ENCODE measurements at places on chromosomes 11 and 22. TPM values are rescaled to one million over a fixed set of nuclear protein-coding genes. Genes with fewer than 3 reads are reported as not detected.

SULT4A1 gene
- polyA plus RNA-seq, result 2.5 TPM

SPON1 gene
- 18.9 TPM for polyA plus RNA-seq

CD3D gene
- polyA plus RNA-seq, result not detected

OR8D1 gene
- polyA plus RNA-seq, result 0.05 TPM

SNX32 gene
- polyA plus RNA-seq, result 1.8 TPM

Data from forelimb muscle (tissue), 1 donor.